Stimulated activated CD4-positive, alpha-beta T cell treated with anti-CD3 and anti-CD28 coated beads, Interleukin-15, amount 100 ng/mL, for 1 hour (primary cell): ENCODE measurements at places on chromosomes 4 and X.

- DNase-seq: peak; percentile 10
Observed at GRCh38 chr4:133148690-133149363, at the start of gene PCDH10. PCDH10 (plus strand) TSS chr4:133149294; CDS start chr4:133150141, 847 bp downstream.

DNA sequence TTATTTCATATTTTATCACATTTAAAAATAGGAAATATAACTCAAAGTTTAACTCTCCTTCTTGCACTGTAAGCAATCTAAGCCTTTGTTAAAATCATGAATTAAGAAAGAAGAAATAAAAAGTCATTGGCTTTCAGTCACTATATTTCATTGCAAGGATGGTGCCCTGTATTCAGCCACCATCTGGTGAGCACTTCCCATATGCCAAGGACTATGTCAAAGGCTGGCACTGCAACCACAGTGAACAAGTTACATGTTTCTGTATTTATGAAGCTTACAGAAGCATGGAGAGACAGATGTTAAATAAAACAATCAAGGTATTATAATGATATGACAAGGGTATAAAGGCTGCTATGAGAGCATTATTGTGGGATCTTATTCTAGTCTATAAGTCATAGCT lies 68.6 kb downstream of the PRKG2 start:
- no peak for DNase-seq

- DNase-seq: no peak
Observed at GRCh38 chr4:138736362-138736761, 279.2 kb upstream of the NOCT start.

DNA sequence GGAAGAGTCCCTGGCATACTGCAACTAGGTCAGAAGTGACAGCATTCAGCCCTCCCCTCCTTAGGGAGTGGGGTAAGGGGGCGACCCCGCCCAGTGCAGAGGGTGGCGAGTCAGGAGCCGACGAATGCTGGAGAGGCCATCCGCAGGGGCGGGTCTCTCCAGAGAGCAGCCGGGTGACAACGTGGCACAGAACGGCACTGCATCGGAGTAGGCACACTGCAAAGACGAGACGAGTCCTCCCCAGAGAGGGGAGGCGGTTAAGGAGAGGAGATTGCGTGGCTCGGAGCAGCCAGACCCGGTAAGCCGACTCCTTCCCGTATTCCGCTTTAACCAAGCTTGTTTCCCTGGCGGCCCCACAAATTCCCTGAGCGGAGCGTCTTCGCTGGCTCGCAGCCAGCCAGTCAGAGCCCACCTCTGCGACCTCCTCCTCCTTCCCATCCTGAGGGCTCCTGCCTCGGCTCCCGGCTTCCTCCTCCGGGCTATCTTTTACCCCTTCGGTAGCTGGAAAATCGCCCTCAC lies 54.9 kb downstream of the LINC00632 start:
- DNase-seq: no peak

DNA sequence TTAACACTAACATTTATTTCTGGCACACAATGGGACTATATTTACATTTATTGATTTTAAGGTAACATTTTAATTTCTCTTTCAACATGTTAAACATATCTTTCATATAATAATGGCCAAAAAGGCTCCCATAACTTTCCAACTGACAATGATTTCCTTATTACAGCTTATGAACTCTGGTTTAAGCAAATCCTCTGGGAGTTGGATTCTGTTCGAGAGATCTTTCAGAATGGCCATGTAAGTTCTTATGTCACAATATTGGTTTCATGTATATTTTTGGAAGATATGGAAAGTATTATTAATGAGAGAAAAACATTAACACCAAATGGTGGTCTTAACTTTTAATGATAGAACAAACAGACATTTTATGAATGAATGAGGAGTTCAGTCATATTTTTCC lies 4.1 kb downstream of the TDO2 start:
- DNase-seq: no peak

DNA sequence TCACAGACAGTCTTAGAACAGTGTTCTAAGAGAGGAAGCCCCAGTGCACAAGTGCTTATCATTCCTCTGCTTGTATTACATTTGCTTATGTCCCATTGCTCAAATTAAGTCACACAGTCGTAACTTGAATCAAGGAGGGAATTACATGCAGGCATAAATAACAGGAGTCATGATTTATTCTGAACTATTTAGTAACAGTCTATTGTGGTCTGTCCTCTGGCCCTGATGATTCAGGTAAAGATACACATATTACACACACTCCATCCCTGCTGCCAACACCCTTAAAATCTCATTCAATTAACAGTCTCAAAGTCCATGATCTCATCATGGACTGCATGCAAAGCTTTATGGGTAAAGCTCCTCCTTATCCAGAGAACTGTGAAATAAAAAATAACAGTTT lies 60.1 kb downstream of the GRIA2 start:
- DNase-seq: no peak

- no peak for DNase-seq
Observed at GRCh38 chrX:153598541-153599191, at the start of gene CCNQ. CCNQ (minus strand) TSS chrX:153599139; CDS start chrX:153599073, 66 bp downstream.

DNA sequence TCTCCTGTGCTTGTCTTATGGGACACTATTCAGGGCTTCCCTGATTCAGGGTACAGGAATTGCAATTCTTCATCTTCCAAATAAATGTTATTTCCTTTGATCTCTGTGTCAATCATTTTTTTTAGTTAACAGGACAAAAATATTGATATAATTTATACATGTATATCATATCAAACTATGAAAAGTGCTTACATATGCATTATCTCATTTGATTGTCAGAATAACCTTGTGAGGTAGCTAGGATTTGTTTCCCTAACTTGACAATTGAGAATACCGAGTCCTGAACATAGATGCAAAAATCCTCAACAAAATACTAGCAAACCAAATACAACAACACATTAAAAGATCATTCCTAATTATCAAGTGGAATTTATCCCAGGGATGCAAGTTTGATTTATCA lies 11.5 kb upstream of the SERPINA7 start:
- no peak for DNase-seq

DNA sequence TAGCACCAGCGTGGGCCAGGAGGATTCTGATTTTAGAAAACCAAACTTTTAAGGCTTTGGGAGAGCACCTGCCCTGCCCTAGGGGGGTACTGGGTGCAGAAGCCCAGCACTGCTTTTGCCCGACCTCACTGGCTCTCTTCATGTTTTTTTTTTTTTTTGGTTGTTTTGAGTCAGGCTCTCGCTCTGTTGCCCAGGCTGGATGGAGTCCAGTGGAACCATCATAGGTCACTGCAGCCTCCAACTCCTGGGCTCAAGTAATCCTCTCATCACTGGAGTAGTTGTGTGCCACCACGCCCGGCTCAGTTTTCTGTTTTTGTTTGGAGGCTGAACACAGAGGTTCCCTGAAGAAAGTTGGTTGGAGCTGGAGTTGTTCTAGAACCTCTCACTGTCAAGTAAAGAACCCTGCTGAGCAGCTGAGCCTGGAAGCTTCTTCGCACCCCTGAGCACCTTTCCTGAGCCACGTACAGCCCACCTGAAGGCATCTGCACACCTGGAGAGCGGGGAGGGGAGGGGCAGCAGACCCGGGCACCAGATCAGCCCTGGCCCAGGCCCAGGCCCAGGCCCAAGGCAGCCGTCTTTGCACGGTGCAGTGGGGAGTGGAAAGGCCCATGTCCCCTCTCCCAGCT lies 49.5 kb downstream of the SHROOM2 start:
- no peak for DNase-seq

GRCh38 chrX:39855748-39856129 lies 242.0 kb downstream of the BCOR start:
- peak; percentile 50 for DNase-seq

- DNase-seq: no peak
Observed at GRCh38 chr4:48116582-48116981, 17.5 kb downstream of the TXK start.

GRCh38 chr4:134533068-134533467 lies 331.5 kb upstream of the PABPC4L start:
- no peak for DNase-seq

GRCh38 chr4:157095716-157096115 lies 19.8 kb downstream of the GLRB start:
- DNase-seq: no peak

DNA sequence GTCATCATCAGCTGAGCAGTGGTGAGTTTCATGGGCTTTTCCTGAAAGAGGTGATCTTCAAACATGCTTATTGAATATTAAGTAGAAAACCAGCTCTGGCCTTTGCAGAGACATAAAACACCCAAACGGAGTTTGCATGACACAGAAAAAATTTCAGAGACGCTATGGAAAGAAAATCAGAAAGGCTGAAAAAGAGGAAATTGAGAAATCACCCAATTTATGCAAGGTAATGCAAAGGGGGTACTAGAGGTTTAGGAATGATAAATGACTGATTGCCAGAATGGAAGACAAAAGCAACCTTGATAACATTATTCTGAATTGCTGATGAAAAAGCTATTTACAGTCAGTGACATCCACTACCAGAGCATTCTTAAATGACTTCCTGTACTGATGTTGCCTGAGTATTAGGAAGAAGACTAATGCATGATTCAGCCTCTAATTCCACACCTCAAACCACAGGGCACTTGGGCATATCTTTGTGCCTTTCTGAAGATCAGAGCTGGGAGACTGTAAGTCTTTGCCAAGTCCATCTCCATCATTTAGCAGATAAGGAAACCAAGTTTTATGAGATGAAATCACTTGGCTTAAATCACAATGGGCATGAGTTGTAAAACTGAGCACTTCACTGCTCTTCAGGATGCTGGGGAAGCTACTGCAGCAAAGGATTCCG lies 565.7 kb downstream of the PPARGC1A start:
- no peak for DNase-seq

GRCh38 chr4:183589461-183590099 lies 69.4 kb downstream of the RWDD4 start:
- no peak for DNase-seq

DNA sequence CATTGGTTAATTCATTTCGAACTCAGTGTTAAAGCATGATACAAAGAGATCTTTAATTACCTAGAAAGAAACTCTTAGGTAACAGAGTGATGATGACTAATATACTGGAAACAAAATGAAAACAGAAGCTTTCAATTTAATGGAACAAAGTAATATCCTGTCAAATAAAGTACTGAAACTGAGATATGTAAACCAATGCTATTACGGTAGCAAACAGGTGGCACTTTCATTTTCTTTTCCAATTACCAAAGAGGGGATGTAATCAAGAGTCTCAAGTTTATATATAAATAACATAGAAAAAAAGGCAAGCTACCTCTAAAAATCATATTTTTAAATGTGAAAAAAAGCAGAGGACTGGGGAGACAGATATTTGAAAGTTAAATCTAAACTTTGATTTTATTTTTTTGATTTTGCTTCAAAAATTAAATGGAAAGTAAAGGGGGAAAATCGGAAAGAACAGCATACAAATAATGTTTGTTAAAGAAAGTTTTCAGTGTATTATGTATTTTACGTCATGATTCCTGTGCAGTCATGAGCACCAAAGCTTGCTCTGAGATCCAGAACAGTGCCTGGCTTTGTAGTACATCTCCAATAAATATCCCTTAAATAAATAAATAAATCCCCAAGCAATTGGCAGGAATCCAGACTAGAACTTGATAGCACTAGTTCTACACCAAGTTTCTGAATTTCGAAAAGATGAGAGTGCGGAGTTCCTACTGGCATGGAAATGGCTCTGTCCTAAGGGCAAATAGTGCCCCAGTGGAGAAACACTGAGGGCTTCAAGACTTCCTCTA lies 25.0 kb upstream of the RAPGEF2 start:
- no peak for DNase-seq

GRCh38 chr4:63211776-63212479 lies 1197.3 kb downstream of the TECRL start:
- DNase-seq: no peak

- DNase-seq: peak; percentile 64
Observed at GRCh38 chr4:108166441-108167315, 2.1 kb downstream of the LEF1 start.

DNA sequence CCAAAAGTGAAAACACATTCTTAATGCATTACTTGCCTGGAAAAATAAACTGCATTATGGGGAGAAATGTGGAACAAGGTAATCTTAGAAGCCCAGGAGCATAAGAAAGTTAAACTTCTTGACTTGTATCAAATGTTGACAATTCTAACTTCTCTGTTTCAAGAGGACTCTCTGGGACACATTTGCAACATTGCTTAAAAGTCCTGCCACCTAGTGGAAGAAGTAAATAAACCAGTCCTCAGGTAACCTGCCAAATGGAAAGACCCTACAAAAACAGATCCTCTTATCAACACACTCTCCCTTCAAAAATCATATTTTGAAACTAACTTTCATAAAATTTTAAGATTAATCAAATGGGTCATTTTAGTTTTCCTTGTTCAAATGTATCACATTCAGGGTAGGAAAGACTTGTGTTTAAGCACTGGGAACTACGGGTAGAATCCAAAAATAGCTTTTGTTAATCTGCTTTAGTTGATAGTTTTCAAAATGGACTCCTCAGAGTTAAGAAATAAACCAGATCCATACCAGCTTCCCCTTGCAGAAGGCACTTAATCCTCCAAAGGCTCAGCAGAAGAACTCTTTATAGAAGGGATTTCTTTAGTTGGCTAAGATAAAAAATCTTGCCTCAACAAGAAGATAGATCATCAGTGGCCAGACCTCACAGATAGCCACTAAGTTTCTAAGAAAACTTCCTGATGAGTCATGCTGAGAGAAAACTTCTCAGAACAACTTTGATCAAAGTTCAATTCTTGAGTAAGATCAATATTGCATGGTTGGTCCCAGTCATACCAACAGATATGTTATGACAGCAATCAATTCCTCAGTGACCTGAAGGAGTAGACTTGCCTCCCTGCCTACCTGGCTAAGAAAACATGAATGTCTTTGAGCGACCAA lies 141.7 kb downstream of the HHIP start:
- DNase-seq: no peak

GRCh38 chrX:40177489-40177888 lies 79.7 kb upstream of the BCOR start:
- DNase-seq: no peak
